ENCODE measurements at places on chromosomes 1 and 21.
A peak's percentile ranks its signal among the peaks of the same experiment; 100 is the strongest.

DNA sequence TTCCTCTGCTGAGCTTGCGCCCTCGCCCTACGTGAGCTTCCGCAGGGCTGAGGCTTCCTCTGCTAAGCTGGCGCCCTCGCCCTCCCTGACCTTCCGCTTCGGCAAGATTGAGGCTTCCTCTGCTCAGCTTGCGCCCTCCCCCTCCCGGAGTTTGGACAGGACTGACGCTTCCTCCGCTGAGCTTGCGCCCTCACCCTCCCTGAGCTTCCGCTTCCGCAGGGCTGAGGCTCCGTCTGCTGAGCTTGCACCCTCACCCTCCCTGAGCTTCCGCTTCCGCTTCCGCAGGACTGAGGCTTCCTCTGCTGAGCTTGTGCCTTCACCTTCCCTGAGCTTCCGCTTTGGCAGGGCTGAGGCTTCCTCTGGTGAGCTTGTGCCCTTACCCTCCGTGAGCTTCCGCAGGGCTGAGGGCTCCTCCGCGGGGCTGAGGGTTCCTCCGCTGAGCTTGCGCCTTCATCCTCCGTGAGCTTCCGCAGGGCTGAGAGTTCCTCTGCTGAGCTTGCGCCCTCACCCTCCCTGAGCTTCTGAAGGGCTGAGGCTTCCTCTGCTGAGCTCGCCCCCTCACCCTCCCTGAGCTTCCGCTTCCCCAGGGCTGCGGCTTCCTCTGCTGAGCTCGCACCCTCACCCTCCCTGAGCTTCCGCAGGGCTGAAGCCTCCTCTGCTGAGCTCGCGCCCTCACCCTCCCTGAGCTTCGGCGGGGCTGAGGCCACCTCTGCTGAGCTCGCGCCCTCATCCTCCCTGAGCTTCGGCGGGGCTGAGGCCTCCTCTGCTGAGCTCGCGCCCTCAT, 753.6 kb upstream of the TPTE start:
- H3K27me3 ChIP-seq, result no peaks in the 10 kb centered on the region
- no peak overlapping the region for H3K27ac ChIP-seq
- no peaks in the 10 kb centered on the region for H3K4me1 ChIP-seq
- 0 out of 2 replicates have a peak, but pooled peaks cover 9% of the 10 kb centered on the region for H3K36me3 ChIP-seq

DNA sequence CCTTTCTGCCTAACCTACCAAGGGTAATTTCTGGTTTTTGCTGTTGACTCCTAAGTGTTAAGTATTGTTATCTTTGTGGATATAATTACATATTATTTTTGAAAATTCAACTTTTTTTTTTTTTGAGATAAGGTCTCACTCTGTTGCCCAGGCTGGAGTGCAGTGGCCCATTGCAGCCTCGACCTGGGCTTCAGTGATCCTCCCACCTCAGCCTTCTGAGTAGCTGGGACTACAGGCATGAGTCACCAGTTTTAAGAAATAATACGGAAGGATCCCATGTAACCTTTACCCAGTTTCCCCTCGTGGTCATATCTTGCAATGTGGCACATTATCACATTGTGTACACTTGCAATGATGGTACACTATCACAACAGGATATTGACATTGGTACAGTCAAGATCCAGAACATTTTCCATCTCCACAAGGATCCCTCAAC, 3.1 kb downstream of the CHD1L start:
- H3K27ac ChIP-seq, result no peak overlapping the region
- no peak overlapping the region for H3K4me3 ChIP-seq
- peaks cover 69% of the 10 kb centered on the region for H3K4me1 ChIP-seq
- H3K36me3 ChIP-seq, result no peaks in the 10 kb centered on the region

DNA sequence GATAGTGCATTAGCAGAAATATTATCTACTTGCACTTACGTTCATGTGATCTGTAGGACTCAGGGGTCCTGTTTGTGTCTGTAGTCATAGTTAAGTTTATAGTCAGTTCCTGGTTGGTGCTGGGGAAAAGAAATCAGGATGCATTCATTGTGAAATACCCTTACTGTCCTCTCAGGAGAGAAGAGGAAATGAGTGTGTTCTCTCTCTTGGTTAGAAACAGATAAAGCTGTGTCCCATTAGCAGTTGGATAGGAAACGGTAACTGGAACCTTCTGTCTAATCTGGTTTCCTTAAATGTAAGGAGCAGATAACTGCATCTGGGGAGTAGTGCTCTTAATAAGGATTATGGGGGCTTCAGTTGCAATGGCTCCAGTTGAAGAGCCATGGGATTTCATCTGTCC, 8.9 kb downstream of the SDCCAG8 start:
- no peak overlapping the region for H3K27ac ChIP-seq
- peaks cover 10% of the 10 kb centered on the region for H3K4me1 ChIP-seq
- H3K36me3 ChIP-seq, result no peaks in the 10 kb centered on the region
- no peak for DNase-seq
- H3K27me3 ChIP-seq, result no peaks in the 10 kb centered on the region

- no peaks in the 10 kb centered on the region for H3K36me3 ChIP-seq
- DNase-seq, result no peak
- peaks cover 3% of the 10 kb centered on the region for H3K27me3 ChIP-seq
- H3K4me3 ChIP-seq, result no peak overlapping the region
- H3K4me1 ChIP-seq, result peaks cover 15% of the 10 kb centered on the region
Observed at GRCh38 chr1:20445956-20446355, 40.1 kb downstream of the CAMK2N1 start.

GRCh38 chr1:232184561-232185530, 445.1 kb downstream of the SIPA1L2 start:
- H3K4me3 ChIP-seq, result no peak overlapping the region
- DNase-seq, result no peak
- peaks cover 18% of the 10 kb centered on the region for H3K4me1 ChIP-seq
- peaks cover 52% of the 10 kb centered on the region for H3K36me3 ChIP-seq
- no peaks in the 10 kb centered on the region for H3K27me3 ChIP-seq
- no peak overlapping the region for H3K27ac ChIP-seq

DNA sequence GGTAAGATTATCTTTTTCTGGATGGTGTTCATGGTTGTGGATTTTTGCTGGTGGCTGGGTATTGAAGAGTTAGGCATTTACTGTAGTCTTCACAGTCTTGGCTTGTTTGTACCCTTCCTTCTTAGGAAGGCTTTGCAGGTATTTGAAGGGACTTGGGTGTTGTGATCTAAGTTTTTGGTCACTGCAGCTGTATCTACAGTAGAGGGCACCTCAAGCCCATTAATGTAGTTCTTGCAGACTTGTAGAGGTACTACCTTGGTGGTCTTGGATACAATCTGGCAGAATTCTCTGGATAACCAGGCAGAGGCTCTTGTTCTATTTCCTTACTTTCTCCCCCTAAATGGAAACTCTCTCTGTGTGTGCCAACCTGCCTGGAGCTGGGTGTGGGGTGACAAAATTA, 155.8 kb upstream of the BRINP3 start:
- H3K4me1 ChIP-seq, result no peaks in the 10 kb centered on the region
- no peaks in the 10 kb centered on the region for H3K36me3 ChIP-seq
- no peak overlapping the region for H3K27ac ChIP-seq
- H3K27me3 ChIP-seq, result no peaks in the 10 kb centered on the region
- no peak overlapping the region for H3K4me3 ChIP-seq
- DNase-seq, result no peak

- H3K4me3 ChIP-seq, result no peak overlapping the region
- H3K36me3 ChIP-seq, result peaks cover 37% of the 10 kb centered on the region
- no peak overlapping the region for H3K27ac ChIP-seq
Observed at GRCh38 chr1:53878492-53879105, 11.0 kb downstream of the YIPF1 start.

- no peak overlapping the region for H3K4me3 ChIP-seq
- no peaks in the 10 kb centered on the region for H3K36me3 ChIP-seq
- H3K27ac ChIP-seq, result no peak overlapping the region
- peaks cover 10% of the 10 kb centered on the region for H3K4me1 ChIP-seq
Observed at GRCh38 chr1:83756984-83757717, 241.8 kb downstream of the TTLL7 start.

DNA sequence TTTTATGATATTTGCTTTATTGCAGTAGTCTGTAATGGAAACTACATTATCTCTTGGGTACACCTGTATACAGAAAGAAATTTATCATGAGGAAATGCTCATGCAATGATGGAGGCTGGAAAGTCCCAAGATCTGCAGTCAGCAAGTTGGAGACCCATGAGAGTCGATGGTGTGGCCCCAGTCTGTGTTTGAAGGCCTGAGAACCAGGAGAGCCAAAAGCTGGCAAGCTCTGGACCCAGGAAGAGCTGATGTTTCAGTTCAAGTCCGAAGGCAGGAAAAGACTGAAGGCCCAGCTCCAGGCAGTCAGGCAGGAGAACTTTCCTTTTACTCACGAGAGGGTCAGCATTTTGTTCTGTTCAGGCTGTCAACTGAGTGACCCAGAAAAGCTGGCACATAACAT, 42.2 kb downstream of the B3GALT5 start:
- peak overlapping the region; percentile 25 for H3K27ac ChIP-seq
- peaks cover 76% of the 10 kb centered on the region for H3K36me3 ChIP-seq
- H3K4me3 ChIP-seq, result no peak overlapping the region
- H3K4me1 ChIP-seq, result peaks cover 16% of the 10 kb centered on the region
- DNase-seq, result no peak
- H3K27me3 ChIP-seq, result no peaks in the 10 kb centered on the region

DNA sequence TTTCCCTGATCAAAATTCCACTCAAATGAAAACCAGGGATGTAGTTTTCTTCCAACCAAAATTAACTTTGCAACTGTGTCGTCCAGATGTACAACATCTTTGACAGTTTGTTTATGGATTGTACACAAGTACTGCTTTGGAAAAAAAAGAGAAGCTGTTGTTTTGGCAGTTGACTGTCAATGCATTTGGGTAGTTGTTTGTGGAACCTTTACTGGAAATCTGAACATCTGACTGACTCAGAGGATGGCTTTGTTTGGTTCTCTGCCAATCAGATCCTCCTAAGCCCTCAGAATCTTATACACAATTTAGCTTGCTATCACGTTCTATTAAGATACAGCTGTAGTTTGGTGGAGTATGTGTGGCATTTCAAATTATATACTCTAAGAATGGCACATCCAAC, 195.0 kb downstream of the KCNK2 start:
- H3K27ac ChIP-seq, result no peak overlapping the region
- DNase-seq, result no peak
- H3K27me3 ChIP-seq, result no peaks in the 10 kb centered on the region
- H3K4me3 ChIP-seq, result no peak overlapping the region

DNA sequence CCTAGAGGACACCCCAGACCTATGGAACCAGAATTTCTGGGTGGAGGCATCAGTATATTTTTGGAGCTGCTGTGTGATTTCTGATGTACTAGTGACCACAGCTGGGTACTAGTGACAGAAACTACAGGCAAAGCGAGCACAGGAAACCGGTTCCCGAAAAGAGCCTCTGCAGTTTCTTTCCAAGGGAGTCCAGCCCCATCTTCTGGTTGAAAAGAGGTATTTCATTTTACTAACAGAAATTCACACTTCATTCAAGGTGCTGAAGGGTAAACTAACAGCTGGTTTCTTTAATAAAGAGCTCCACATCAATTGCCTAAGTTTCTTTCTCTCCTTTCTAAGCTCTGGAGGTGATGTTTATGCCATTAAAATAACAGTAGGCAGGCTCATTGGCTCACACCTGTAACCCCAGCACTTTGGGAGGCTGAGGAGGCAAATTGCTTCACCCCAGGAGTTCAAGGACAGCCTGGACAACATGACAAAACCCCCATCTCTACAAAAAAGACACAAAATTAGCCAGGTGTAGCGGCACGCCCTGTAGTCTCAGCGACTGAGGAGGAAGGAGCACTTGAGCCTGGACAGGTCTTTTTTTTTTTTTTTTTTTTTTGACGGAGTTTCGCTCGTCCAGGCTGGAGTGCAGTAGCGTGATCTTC, 22.0 kb downstream of the THAP3 start:
- no peaks in the 10 kb centered on the region for H3K27me3 ChIP-seq
- H3K27ac ChIP-seq, result peak overlapping the region; percentile 71
- H3K4me1 ChIP-seq, result peaks cover 16% of the 10 kb centered on the region
- peak; percentile 27 for DNase-seq
- H3K4me3 ChIP-seq, result no peak overlapping the region

DNA sequence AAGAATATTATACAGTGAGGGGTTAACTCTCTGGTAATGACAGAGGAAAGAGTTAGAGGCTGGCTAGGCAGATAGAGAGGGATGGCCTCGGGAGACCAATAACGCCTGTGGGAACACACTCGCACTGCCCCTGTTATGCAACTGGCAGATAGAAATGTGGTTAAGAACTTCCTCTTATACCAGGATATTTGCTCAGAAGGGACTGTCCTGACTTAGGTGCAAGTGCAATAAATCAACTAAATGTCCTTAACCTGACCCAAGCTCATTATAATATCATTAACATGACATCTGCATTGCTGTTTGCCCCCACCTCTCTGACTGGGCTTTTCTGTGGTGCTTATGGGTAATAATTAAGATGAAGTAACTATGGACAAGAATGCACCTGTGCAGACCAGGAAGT, 1518.0 kb downstream of the NCAM2 start:
- H3K27me3 ChIP-seq, result no peaks in the 10 kb centered on the region
- no peaks in the 10 kb centered on the region for H3K36me3 ChIP-seq
- no peak for DNase-seq
- H3K27ac ChIP-seq, result no peak overlapping the region

DNA sequence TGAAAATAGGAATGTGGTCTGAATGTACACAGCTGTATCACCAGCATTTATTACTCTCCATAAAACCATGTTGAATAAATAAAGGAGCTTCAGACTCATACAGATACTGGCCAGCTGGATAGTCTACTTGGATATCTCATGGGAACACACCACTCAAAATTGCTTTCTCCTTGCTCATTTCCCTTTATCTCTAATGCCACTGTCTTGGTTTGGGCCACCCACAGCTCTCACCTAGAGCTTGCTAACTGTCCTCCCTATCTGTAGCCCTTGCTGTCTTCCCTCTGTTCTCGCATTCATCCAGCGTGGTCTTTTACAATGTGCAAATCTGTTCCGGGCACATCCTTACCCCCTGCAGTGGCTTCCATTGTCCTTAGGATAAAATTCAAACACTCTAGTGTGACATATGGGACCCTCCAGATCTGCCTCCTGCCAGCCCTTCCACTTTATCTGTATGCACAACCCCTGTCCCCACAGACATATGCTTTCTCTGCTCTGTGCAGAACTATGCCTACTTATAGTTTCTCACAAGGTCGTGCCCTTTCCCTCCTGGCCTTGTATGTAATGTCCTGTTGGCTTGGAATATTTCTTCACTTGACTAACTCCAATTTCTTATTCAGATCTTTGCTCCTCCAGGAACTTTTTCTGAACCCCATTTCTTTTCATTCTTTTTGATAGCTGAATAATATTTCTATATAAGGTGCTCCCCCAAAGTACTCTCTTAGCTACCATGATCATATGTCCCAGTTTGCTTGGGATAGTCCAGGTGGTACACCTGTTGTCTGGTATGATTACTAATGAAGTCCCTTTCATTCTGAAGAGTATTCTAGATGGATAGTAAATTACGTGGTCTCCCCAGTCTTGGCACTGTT, 2.9 kb downstream of the FLVCR1 start:
- no peak overlapping the region for H3K27ac ChIP-seq
- no peaks in the 10 kb centered on the region for H3K27me3 ChIP-seq
- H3K36me3 ChIP-seq, result peaks cover 30% of the 10 kb centered on the region
- H3K4me3 ChIP-seq, result no peak overlapping the region
- no peak for DNase-seq
- peaks cover 29% of the 10 kb centered on the region for H3K4me1 ChIP-seq
